Eye (tissue), 1 donor: ENCODE measurements at places on chromosomes 2 and 18.

DNA sequence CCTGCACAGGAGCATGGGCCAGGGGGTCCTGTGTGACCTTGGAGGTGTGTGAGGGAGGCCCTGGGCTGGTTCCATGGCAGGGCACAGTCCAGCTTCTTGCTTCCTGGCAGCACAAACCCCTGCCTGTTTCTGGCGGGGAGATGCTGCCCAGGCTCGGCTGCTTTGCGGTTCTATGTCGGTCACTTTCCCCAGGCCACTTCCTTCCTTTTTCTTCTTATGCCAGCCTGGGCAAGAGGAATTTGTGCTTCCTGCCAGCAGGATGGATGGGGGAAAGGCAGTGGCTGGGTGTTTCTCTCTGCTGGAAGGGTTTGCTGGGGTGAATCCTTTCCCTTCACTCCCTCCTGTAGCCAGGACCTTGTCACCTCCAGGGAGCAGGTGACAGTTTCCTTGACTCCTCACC is 24.3 kb downstream of the ASAP2 start:
- DNase-seq = no peak

DNA sequence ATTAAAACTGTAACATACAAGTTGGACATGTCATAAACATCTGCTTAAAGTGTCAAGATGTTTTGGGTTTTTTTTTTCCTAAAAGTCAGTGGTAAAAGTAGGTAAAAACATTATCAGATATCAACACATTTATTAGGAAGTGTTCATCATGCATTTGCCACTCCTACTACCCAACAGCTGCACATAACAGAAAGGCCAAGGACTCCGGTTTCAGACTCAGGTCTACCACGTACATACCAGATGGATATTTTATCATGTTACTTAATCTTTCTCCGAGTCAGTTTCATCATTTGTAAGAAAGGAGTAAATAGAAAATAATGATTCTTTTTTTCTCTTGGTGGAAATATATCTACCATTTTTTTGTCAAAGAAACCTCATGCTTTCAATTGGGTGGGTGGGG is 192.3 kb downstream of the UBE2E3 start:
- no peak for DNase-seq

GRCh38 chr2:535222-535621 is 142.0 kb downstream of the TMEM18 start:
- no peak for DNase-seq

DNA sequence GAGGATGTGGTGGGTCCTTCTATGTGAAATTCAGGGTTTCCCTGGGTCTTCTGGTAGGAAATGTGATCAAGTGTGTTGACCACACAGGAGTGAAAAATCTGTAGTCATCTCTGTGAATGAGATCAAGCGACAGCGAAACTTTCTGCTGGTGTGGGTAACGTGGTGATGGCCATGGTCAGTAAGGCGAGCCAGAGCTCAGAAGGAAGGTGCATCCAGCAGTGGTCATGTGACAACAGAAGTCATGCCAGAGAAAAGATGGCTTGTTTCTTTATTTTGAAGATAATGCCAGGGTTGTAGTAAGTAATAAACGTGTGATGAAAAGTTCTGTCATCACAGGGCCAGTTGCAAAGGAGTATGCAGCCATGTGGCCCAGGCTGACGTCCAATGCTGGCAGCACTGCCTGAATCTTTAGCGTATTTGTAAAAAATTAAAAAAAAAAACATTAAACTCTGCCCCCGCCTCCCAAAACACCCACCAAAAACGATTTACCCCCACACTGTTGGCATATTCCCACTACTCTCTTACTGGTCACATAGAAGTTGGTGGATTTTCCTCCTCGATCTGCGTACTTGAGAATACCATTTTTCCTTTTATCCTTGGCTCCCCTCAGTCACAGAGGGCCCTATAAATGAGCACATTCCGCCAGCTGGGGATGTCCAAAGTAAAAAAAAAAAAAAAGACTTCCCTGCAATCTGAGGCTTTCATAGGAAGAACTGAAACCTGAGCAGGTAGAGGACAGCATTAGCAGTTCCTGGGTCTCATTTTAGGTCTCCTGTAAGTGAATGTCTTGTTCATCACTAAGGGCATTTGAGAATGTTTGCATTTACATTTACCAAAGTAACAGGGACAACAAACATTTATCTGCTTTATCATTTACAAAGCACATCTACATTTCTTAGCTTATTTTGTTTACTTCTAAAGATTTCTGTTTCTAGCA is 70.6 kb downstream of the SLC4A3 start:
- DNase-seq = no peak

DNA sequence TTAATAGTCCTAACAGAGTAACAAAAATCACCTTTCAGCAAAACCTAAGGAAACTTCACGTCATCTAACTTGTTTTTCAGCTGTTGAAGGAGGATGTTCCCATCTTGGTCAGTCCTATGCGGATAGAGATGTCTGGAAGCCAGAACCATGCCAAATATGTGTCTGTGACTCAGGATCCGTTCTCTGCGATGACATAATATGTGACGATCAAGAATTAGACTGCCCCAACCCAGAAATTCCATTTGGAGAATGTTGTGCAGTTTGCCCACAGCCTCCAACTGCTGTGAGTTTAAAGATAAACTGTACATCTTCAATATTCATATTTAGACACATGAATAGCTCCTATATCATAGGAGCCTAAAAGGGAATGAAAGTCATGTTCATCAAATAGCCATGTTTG is 10.5 kb downstream of the COL3A1 start:
- no peak for DNase-seq

GRCh38 chr2:104914509-104914908 is 60.6 kb downstream of the POU3F3 start:
- DNase-seq = no peak

- no peak for DNase-seq
Measured at GRCh38 chr18:78774741-78775141, 204.9 kb upstream of the SALL3 start.

DNA sequence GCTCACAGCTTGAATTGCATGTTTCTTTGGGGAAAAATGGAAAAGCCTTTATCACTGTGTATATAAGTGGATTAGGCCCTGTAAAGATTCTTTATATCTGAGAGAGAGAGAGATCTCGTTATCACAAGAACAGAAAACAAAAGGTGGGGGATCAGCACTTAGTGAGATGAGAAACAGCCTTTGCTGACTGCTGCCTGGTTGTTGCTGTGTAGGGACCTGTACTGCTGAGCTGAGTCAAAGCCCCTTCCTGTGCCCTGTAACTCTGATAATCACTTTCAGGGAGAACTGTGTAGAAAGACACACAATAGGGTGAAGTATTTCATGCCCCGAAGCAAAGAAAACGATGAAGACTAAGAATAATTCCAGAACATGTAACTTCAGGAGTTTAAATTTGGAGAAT is 30.6 kb upstream of the FAM237A start:
- DNase-seq = no peak

- DNase-seq = no peak
Measured at GRCh38 chr2:109372614-109373013, 241.2 kb downstream of the SEPTIN10 start.

GRCh38 chr2:209070262-209070661 is 353.6 kb upstream of the MAP2 start:
- no peak for DNase-seq

DNA sequence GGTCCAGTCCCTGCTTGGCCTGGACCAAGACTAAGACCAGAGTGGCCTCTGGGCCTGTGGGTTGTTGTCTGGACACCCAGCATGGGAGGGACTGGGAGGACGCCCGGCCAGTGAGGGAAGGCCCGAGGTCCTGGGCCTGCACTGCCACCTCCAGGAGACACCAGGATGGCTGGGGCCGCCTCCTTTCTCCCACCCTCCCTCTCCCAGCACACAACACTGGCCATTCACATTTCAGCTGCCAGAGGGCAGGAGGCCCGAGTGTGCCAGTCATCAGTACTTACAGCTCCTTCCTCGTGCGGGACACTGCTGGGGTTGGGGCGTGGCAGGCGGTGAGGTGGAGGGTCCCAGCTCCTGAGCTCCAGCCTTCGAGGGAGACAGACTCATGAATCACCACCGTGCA is 133.5 kb downstream of the ASB1 start:
- no peak for DNase-seq

DNA sequence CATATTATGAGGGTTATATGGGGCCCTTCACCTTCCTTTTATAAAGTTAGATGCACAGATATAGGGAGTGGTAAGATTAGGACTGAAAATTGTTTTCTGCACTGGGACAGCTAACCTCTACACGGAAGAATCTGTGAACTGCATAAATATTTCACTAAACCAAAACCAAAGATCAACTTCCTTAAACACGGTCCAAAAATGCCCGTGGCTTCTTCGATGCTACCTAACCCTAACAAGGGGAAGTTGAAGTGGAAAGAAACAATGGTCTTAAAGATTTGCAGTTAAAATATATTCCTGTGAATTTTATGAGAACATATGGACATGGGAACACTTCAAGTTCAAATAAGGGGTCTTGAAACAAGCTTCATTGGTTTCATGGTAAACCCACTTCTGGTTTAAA is 33.3 kb upstream of the PAX3 start:
- no peak for DNase-seq

DNA sequence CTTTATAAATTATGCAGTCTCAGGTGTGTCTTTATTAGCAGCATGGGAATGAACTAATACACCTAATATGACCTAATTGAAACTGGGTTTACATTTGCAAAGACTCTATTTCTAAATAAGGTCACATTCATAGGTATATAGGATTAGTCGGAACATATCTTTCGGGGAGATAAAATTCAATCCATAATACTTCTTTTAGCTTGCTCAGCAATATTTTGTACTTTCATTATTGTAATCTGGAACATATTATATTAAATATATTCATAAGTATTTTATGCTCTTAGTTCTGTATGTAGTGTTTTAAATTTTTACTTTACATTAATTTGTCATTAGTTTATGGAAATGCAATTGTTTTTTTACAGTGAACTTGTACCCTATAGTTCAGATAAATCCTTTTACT is 927.7 kb downstream of the CCDC85A start:
- no peak for DNase-seq

- no peak for DNase-seq
Measured at GRCh38 chr2:143455317-143455716, 326.1 kb downstream of the ARHGAP15 start.

DNA sequence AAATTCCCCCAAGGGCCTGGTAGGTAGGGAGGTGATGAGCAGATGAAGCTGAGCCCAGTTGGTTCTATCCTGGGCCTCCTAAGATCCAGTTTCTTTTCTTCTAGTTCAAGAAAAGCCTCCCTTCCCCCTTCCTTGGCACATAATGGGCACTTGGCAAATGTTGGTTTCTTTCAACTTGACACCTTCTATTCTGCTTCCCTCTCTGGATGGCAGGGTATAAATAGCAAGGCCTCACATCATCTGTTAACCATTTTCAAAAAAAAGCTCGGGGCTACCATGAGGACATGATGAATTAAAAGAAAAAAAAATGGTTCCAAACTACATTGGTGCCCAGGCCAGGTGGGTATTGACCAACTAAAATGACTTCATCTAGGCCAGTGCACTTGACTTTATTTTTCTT is 29.9 kb downstream of the CTAGE1 start:
- no peak for DNase-seq

DNA sequence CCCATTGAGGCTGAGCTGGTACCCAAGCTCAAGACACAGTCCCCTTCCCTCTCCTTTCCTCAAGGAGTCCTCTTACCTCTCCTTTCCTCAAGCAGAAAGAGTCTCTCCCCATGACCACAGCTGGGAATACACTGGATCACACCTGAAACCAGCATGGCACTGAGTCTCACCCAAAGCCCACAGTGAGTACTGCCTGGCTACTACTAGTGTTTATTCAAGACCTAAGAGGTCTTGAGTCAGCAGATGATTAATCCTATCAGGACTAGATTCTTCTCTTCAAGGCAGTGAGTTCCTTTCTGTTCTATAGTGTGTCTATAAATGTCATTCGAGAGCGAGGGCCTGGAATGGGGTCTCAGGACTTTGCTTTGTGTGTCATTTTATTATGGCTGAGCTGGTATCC is 111.4 kb downstream of the METTL4 start:
- DNase-seq = no peak

DNA sequence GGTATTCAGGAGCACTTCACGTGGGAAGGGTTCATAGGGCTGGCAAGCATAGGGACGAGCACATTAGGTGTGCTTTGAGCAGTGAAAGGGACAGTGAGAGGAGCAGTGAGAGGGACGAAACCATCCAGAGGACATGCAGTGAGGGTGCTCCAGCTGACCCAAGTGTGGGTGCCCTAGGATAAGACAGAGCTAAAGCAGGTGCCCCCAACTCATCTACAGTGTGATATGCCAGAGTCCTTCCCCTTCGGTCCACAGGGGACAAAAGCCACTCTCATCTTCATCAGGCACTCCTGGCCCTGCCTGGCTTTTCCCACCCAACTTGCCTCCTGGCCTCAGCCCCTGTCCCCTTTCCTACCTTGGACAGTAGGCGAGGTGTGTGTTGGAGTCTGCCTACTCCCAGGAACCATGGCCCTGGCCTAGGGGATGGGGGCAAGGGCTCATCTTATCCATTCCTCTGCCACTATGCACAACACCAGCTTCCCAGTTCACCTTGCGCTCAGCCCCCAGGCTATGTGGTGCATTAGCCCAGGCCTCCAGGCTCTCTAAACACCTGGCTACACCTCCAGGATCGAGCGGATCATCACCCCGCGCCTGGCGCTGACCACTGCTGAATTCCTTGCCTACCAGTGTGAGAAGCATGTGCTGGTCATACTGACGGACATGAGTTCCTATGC is 16.1 kb upstream of the ANKRD53 start:
- DNase-seq = no peak

DNA sequence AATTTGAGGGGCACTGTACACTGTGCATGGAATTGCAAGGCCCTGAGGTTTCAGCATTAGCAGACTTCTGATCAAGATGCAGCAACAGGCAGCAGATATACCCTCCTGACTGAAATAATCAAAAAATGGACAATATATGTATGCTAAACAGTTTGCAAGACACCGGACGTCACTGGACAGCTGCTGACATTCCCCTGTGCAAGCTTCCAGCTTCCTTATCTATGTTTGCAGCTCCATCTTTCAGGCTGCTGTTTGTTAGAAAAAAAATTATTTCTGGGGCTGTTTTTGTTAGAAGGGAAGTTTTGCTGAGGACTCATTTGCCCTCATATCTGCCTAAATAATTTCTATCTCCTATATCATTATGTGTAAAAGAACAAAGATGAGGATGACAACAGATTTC is 179.5 kb upstream of the BCL2L11 start:
- no peak for DNase-seq

DNA sequence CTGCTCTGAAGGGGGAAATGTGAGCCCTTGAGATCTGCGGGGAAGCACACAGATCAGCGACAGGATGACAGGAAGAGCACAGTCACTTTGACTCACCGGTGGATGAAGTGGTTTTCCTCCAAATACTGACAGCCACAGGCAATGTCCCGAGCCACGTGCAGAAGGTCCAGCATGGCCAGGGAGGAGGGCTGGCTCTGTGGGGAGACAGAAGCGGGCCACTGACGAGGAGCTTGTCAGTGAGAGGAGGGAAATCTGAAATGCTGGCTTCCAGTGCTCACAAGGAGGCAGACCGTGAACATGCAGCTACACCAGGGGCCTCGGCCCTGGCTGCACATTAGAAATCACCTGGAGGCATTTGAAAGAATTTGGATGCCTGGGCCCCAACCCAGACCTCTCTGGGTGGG is 98.7 kb downstream of the CLIP4 start:
- no peak for DNase-seq

DNA sequence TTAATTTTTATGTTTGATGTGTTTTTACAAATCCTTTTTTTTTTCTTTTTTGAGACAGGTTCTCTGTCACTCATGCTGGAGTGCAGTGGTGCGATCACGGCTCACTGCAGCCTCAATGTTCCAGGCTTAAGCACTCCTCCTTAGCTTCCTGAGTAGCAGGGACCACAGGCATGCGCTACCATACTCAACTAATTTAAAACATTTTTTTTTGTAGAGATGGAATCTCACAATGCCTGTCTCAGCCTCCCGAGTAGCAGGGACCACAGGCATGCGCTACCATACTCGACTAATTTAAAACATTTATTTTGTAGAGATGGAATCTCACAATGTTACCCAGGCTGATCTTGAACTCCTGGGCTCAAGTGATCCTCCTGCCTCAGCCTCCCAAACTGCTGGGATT is 3.2 kb downstream of the NOTO start:
- DNase-seq = peak; percentile 4
